ENCODE measurements at places on chromosomes 11 and 22. TPM values are rescaled to one million over a fixed set of nuclear protein-coding genes. Genes with fewer than 3 reads are reported as not detected.

CD6 gene
- 0.08 TPM for total RNA-seq

TRAPPC4 gene
- 30.7 TPM for total RNA-seq

TSPAN18 gene
- total RNA-seq: 99.7 TPM

P2RX6 gene
- 3.9 TPM for total RNA-seq

ACTN3 gene
- total RNA-seq: not detected

NRIP3 gene
- 1.0 TPM for total RNA-seq

XNDC1N gene
- 2.7 TPM for total RNA-seq

OR2AT4 gene
- total RNA-seq: not detected

JOSD1 gene
- 17.2 TPM for total RNA-seq

RASGRP2 gene
- total RNA-seq: 38.4 TPM

PANX2 gene
- 0.43 TPM for total RNA-seq

C1QTNF4 gene
- total RNA-seq: 0.48 TPM

GRCh38 chr11:13868710-13869397 lies 93.7 kb upstream of the SPON1 start:
- no peak for DNase-seq

GRCh38 chr22:39429916-39430575 lies 26.8 kb upstream of the MGAT3 start:
- peak; percentile 37 for DNase-seq

GRCh38 chr22:48783821-48784266 lies 1043.8 kb downstream of the BRD1 start:
- no peak for DNase-seq

DNA sequence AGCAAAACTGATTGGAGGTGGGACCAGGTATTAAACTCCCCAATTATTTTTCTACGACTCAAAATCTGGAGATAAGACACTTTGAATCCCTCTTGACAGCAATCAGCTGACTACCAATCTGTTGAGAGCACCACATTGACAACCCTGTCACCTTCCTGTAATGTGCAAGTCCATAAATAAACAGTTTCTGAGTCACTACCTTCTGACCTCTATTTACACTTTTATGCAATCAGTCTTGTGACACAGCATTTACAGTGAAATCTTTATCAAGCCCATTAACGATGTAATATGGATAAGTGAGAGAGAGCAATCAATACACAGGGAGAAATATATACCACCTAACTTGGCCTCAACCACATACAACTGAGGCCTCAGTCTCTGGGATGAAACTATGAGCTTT lies 283.7 kb upstream of the ANO5 start:
- no peak for DNase-seq

DNA sequence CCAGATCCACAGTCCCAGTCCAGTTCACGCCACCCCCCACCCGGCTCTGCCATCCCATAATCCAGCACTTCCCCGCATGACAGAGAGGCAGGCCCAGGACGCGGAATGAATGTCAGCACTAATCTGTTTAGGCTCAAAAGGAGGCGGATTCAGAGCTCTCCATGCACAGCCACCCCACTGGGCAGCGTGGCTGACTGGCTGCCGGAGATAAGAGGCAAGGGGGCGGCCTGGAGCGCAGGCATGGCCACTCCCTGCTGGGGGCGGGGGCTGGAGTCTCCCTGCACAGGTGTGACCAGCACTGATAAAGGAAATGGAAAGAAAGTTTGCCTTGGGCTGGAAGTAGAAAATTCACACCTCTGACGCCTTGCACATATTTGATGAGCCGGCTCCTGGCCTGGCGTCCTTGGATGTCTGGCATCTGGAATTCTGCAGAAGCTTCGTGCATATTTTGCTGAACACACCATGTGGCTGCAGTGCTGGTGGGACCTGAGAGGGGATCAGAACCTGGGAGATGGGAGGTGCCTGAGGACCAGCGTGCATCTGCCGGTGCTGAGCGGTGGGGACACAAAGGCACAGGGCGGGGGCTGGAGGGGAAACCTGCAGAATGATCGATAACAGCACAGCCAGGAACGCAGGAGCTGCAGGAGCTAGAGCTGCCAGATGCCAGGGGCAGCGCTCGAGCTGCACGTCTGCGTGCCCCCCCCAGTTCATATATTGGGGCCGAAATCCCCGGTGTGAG lies 344.4 kb downstream of the CTTN start:
- no peak for DNase-seq

DNA sequence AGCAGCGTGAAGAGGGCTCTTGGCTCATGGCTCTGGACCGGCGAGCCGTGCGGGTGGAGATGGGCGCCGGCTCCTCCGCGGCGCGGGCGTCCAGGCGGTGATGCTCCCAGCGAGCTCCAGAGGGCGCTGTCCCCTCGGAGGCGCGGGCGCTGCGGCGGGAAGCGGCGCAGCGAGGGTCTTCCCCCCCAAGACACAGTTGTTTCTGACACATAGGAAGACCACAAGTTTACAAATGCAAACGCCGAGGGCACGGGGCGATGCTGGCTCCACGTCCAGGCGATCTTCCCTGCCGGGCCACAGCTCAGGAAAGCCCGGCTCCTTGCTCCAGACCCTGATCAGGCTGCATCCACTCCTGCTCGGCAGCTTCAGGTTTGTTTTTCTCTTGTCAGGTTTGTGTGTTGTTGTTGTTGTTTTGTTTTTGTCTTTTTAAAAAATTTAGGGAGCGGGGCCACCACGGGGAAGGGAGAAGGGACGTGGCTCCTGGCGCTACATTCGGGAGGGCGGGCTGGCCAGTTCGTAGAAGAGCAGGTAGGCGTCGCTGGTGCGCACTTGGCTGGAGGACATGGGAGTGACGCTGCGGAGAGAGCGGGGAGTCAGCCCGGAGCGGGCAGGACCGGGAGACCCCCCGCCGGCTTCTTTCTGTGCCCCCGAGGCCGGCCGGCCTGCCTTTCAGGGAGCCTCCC lies 10.0 kb upstream of the MFRP start:
- DNase-seq: peak; percentile 89

- no peak for DNase-seq
Measured at GRCh38 chr11:78158987-78159652, 19.7 kb upstream of the ALG8 start.

DNA sequence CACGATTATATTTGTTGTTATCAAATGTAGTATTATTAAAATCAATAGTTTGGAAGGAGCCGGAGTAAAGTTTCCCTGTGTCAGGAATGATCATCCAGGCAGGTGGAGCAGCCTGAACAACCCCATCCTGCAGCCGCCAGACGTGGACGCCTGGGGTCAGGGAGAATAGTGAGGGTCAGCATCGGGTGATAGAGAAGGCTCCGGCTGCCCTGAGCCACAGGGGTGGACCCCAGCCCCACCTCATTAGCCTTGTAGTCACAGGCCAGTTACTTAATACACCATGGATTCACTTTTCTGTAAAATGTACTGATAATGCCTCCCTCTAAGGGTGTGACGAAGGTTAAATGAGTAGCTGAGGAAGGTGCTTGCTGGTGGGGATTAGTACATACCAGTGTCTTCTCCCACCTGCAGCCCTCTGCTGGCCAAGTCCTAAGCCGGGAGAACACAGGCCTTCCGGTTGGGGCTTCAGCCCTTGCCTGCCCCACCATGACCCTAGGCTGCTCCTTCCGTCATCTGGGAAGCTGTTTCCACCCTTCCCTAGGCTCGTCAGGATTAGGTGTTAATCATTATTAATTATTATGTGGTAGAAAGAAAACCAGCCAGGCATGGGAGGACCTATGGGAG lies 14.9 kb downstream of the TMEM121B start:
- DNase-seq: peak; percentile 45

DNA sequence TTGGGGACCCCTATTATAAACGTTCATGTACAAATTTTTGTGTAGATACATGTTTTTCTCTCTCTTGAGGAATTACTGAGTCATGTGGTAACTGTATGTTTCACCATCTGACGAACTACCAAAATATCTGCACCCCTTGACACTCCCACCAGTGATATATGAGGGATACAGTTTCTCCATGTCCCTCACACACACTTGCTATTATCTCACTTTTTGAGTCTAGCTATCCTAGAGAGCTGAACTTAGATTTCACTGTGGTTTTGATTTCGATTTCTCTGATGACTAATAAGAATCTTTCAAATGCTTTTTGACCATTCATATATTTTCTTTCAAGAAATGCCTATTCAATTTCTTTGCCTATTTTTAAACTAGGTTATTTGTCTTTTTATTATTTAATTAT lies 200.2 kb downstream of the PGR start:
- DNase-seq: no peak

DNA sequence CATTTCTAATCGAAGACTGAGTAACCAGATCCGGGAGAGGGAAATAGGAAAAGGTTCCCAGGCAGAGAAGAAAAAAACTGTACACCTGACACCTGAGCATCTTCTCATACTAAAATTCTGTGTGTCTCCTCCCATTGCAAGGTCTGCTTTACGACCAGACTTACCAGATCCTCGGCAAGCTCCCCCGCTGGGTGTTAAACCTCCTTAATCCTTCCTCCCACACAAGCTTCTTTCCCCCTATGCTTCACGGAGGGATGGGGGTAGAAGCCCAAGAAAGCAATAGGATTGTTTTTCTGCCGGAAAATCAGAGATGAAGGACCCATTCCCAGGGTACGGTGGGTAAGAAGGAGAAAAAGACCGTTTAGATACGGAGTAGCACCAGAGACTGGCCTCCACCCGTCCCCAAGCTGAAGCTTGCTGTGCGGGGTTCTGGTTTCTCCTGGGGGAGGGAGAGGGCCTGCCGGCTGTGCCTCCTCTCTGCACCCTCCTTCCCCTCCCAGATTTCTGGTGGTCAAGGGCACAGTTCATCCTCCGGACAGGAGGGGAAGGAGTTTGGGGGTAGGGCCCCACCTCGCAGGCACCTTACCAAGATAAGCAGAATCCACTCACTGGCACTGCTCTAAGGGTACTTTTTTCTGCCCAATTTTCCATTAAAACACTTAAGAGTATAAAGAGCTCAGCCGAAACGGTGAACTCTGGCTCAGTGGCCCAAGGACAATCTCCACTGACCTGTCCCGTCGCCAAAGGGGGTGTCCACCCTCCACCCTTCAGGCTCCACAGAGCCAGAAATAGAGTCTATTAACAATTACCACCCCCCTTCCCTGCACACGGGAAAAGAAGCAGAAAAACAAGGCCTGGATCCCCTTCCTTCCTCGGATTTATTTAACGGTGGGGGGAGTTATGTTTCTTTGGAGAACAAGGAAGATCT lies 1.2 kb downstream of the TOB2 start:
- DNase-seq: peak; percentile 58

- no peak for DNase-seq
Measured at GRCh38 chr11:118155776-118156530, 3.3 kb upstream of the SCN4B start.

DNA sequence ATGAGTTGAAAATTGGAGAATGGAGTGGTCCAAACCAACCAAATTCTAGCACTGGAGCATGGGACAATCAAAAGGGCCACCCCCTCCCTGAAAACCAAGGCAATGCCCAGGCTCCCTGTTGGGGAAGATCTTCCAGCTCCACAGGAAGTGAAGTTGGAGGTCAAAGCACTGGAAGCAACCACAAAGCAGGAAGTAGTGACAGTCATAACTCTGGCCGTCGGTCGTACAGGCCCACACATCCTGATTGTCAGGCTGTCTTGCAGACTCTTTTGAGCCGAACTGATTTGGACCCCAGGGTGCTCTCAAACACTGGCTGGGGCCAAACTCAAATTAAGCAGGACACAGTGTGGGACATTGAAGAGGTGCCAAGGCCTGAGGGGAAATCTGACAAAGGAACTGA lies 80.5 kb upstream of the ADSL start:
- no peak for DNase-seq

- DNase-seq: peak; percentile 86
Measured at GRCh38 chr11:58675334-58676155, 53.1 kb downstream of the CNTF start.

GRCh38 chr11:7020183-7020917 lies at the start of the genes NLRP14 and ZNF214:
TSS of gene NLRP14 (plus strand) at chr11:7020479. CDS start at chr11:7038587, 18,108 bp downstream.
TSS of gene ZNF214 (minus strand) at chr11:7020346. CDS start at chr11:7002835, 17,511 bp downstream.
- DNase-seq: peak; percentile 94

DNA sequence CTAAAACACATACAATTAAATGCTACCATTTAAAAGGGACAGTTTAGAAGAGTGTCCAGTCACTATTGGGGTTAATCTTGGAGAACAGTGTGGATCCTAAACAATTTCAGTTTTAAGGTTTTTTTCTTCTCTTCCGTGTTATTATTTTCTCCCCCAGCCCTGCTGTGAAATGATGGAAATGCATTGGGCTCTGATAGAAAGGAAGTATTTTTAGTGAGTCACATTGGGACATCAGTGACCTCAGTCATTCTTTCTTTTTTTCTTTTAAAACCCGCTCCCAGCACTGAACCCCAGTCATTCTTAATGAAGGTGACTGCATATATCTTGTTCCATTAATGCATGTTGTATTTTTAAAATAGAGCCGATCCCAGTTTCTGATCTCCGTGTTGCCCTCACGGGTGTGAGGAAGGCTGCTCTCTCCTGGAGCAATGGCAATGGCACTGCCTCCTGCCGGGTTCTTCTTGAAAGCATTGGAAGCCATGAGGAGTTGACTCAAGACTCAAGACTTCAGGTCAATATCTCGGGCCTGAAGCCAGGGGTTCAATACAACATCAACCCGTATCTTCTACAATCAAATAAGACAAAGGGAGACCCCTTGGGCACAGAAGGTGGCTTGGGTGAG lies 93.2 kb upstream of the OR4B1 start:
- DNase-seq: no peak

DNA sequence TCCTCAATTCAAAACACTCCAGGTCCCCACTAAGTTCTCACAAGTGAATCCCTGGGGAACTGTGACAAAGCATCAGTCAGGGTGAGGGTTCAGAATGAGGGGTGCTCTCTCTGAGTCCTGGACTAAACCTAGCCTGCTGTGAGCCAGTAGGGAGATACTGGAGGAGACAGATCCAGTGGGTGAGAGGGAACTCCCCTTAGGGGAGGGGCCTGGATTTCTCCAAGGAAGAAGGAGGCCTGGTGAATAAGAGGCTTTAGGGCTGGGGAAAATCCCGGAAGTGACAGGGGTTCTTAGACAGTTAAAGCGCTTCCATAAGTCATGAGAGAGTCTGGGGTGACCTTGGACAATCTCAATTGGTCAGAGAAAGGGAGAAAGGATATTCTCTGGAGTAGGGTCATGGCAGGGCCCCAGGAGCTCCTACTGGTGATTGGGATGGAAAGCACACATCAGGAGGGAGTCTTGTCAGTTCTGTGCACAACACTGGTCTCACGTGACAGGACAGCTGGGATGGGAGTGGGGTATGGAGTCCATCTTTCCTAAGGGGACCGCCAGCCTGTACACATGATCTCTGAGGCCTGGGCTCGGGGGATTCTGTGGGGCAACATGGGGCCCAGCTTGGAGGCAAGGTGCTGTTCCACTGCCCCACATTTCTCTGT lies 1.5 kb downstream of the TBC1D10A start:
- peak; percentile 38 for DNase-seq

GRCh38 chr22:31753005-31753633 lies 700 bp upstream of the DEPDC5 start:
- DNase-seq: peak; percentile 64

Measured in Right ventricle myocardium superior (tissue), 1 donor.